ENCODE measurements at places on chromosomes 13 and 19.

DNA sequence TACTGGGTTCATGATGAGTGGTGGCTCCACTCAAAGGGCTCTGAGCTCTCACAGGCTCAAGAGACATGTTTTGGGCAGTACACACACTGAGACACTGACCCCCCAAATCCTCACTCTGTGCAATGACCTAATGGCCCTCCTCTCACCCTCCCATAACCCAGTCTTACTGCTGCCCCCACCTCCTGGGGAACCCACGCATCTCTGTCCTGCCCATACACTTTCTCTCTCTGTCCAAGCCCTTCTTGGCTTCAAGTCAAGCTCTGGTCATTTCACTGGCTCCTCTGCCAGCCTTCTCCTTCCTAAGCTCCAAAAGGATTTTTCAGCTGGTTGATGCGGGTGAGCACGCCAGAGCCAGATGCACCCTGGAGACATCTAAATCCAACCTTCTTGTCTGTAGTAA is 187.9 kb upstream of the TSHZ3 start:
- no peak for DNase-seq

GRCh38 chr19:33264881-33265445 is 37.4 kb downstream of the CEBPA start:
- no peak for DNase-seq

DNA sequence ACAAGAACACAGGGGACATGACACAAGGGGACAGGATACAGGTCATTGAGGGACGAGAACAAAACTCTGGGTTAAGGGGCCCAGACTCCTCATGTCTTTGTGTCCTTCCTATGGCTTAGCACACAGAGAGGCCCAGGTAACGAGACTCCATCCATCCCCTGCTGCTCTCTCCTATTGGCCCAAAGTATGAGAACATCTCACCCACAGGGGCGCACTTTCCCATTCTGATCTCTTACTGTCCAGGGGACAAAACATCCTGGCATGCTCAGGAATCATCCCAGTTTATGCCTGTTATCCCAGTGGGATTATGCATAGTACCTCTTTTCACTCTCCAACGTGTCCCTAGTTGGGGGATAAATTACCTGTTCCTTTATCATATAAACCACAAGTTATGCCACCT is 19.2 kb downstream of the C13orf42 start:
- no peak for DNase-seq

DNA sequence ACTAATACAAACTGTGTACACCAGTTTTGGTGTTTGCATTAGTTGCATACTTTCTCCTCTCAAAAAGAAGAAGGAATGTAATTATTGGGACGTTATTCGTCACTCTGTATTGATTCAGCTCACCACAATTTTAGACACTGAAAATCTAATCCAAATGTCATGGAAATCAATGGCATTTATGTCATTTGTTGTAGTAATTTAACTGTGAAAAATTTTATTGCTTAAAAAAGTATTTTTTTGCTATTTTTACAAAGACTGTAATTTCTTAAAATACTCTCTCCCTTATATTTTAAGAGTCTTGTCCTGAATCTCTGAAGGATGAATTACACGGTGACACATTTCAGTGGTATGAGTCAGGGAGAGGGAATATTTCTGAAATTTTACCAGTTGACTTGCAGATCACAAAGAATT is 2117.6 kb downstream of the PCDH9 start:
- DNase-seq: no peak

DNA sequence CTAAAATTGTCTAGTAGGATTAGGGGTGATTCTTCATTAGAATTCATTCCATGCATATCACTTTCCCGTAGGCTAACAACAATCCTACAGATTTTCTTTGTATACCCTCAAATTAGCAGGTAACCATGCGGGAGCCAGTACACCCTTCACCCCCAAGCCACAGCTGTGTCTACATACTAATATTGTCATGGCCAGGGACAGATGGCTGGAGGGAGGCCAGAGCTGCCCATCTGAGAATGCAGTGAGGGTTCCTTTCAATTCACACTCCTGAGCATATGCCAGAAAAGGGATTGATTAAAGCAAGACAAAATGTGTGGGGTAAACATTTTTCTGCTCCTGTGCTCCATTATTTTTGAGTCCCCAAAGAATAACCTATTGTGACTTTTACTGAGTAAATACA is 68.9 kb downstream of the FREM2 start:
- no peak for DNase-seq

GRCh38 chr13:46698910-46699460 is 98.0 kb downstream of the ESD start:
- no peak for DNase-seq

- no peak for DNase-seq
Observed at GRCh38 chr13:28056426-28056825, 44.0 kb downstream of the FLT3 start.

DNA sequence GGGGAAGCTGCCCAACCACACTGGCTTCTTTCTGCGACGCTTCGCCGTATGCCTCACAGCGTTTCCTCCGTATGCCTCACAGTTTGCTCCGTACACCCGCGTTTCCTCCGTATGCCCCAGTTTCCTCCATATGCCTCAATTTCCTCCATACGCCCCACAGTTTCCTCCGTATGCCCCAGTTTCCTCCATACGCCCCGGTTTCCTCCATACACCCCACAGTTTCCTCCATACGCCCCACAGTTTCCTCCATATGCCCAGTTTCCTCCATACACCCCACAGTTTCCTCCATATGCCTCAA is 22.6 kb downstream of the GAS6 start:
- DNase-seq: no peak

DNA sequence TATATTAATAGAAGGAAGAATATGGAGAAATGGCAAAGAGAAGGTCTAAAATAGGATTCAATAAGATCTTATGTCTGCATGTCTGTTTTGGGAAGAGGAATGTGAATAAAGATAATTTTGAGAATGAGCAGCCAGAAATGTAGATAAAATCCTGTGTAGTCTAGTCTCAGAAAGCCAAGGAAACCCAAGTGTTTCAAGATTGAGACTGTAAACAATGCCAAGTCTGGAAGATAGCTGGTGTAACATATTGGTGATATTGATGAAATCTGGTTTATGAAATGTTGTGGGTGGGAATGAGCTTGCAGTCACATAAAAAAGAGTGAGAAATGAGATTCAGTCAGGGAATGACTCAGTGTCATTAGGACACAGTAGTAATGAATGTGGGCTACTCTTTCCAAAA is 1180.3 kb upstream of the PCDH20 start:
- DNase-seq: no peak

- no peak for DNase-seq
Observed at GRCh38 chr19:48308631-48309586, 16.4 kb upstream of the EMP3 start.

- DNase-seq: no peak
Observed at GRCh38 chr13:113171250-113172125, 13.0 kb downstream of the PROZ start.

DNA sequence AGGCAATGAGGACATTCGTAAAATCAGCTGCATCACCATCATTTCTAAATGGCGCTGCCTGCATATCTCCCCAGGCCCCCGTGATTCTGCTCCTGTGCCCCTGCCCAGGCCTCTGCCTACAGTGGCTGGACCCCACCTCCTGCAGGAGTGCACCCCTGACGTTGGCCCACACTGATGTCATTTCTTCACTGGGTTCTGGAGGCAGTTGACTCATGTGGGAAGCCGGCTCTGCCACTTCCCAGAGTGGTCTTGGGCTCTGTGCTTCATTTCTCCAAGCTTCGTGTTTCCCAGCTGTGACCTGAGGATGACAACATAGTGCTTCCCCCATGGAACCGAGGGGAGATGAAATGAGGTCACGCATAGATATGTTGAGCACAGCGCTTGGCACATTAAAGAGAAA is 19.9 kb downstream of the CCNE1 start:
- no peak for DNase-seq

GRCh38 chr13:60969656-60970055 is 446.0 kb downstream of the PCDH20 start:
- DNase-seq: no peak

- no peak for DNase-seq
Observed at GRCh38 chr19:3603121-3603811, 3.4 kb downstream of the TBXA2R start.

- no peak for DNase-seq
Observed at GRCh38 chr19:50488389-50489194, 11.9 kb upstream of the GARIN5A start.

DNA sequence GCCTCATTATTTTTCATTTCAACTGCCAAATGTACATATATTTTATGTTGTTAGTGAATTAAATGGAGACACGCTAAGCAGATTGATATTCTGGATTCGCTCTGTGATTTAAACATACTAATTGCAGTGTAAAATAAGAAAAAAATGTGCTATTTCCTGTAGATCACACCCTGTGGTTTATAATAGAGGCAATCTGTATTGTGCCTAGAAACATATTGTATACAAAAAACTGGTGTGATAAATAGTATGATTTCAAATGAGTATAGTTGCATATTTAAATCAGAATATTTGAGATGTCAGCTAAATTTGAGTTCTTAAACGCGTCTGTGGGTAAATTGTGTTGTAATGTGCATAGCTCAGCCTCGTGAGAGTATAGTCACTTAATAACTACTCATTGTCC is 643.9 kb downstream of the TBC1D4 start:
- DNase-seq: peak; percentile 7

DNA sequence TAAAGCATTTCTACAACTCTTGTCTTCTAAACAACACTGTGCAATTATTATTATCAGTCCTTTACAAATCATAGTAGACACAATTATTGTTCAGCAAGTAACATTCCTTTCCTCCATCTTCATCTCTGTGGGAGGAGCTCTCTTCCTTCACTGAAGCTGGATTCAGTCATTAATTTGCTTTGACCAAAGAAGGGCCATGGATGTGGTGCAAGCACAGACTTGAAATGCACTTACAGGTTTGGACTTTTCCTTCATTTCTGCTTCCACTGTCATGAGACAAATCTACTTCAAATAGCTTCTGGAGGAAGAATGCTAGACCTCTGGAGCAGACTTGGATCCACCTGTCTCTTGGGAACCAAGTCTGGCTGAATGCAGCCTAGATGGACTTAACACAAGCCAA is 336.6 kb upstream of the SLITRK6 start:
- DNase-seq: no peak

DNA sequence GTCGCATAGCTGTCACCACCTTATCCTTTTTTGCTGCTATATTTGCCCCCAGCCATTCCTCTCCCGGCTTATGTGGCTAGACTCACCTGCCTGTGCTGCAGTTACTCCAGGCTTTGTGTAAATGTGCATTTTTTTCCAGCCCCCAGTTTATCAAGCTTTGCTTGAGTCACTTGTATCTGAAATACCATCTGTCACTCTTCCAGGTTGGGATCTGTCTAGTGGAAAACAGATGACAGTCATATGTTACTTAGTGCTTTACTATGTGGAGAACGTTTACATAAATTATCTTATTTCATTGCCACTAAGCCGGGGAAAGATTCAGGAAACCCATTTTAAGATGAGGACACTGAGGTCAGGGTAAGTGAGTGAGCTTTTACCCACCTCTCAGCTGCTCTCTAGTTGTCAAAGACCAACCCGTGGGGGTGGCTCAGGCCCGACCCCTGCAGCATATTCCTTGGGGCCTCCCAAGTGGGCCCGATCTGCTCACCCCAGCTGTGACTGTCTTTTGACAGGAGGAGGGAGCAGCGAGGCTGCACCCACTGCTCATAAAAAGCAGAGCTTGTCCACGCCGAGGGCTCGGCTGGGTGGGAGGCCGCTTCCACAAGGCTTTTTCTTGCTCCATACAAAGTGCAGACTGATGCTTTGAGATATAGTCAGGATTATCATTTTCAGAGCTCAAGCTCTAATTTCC is 7.2 kb downstream of the GJB2 start:
- no peak for DNase-seq

- DNase-seq: no peak
Observed at GRCh38 chr19:46217476-46217875, 12.1 kb upstream of the IGFL1 start.

GRCh38 chr13:24085662-24086061 is 74.9 kb upstream of the SPATA13 start:
- no peak for DNase-seq

DNA sequence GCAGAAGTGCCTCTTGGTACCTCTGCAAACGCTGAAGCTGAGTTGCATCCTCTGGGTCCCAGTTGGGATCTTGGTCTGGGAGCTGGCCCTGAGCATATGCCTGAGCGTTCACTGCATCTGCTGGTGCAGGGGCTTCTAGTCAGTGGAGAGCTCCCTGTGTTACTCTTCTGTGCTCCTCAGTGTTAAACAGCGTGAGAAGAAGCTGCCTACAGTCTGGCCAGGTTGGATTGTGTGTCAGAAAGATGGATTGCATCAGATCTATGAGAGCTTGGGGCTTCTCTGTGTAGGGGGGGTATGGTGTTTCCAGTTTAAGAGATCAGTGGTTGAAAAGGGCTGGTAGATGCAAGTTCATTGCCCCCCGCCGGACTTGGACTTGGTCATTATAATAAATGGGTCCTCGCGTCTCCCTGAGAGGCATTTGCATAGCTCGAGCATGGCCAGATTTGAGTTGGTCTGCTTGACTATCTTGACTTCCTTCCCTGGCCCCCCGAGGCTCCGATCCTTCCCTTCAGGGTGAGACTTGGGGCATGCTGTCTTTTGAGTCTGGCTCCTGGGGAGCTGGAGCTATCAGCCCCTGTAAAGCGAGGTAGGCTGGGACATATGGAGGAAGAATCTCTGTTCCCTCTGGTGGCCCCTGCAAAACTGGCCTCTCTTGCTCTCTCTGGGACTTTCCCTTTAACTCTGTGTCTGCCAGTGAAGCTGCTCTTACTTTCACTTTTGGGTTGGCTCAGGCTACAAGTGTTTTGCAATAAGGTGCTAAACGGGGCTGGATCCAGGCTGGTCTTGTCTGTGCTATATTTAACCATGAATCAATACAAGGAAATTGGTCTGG is 52.9 kb downstream of the OR10H4 start:
- peak; percentile 55 for DNase-seq

- DNase-seq: peak; percentile 75
Observed at GRCh38 chr19:49553451-49554271, 25.9 kb downstream of the RCN3 start.

- no peak for DNase-seq
Observed at GRCh38 chr19:33748231-33748630, 48.4 kb upstream of the KCTD15 start.

- DNase-seq: no peak
Observed at GRCh38 chr19:7304200-7304599, 10.0 kb upstream of the INSR start.
